GM12865 (cell line): ENCODE measurements at places on chromosomes 12 and 14.
A peak's percentile ranks its signal among the peaks of the same experiment; 100 is the strongest.

- peak; percentile 5 for DNase-seq
Observed at GRCh38 chr12:107372229-107372658, 278.9 kb upstream of the CRY1 start.

GRCh38 chr14:94473666-94474410, 2.2 kb downstream of the SERPINA9 start:
- DNase-seq: no peak

- DNase-seq: no peak
Observed at GRCh38 chr12:89247541-89247942, 104.8 kb downstream of the DUSP6 start.

DNA sequence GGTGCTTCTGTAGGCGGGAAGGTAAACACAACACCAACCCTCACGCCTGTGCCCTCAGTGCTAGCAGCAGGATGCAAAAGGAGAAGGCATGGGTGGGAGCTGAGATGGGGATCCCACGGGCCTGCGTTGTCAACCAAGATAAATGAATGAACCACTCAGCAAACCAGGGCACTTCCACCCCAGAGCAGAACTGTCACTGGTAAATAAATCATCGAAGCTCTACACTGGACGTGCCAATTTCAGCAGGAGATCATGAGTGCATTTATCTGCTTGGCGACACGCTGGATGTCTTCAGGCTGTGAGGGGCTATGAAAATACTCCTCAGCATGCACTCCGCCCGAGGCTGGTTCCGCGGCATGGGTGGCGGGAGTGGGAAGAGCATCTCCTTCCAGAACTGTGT, 33.2 kb downstream of the HSPB8 start:
- no peak for DNase-seq

- DNase-seq: no peak
Observed at GRCh38 chr14:94173471-94173884, 644 bp upstream of the PPP4R4 start.

- DNase-seq: no peak
Observed at GRCh38 chr14:102654298-102654697, 61.8 kb downstream of the RCOR1 start.

- DNase-seq: no peak
Observed at GRCh38 chr14:68981539-68981976, 2.5 kb upstream of the ACTN1 start.

- no peak for DNase-seq
Observed at GRCh38 chr14:23248601-23249000, 10.9 kb downstream of the RNF212B start.

DNA sequence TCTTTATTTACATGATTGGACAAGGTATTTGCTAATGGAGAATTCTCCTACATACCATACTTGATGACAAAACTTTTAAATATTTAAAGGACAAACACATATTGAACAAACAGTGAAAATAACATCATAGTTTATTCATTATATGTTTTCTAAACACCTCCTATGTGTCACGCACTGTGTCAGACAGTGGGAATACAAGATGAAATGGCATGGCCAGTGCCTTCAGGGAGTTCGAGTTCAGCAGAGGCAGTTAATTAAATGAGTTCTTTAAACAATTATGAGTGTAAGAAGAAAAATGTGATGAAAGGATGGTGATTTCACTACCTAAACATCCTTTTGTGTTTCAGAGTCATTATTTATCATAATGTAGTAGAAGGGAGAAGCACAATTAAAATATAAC, 159.8 kb downstream of the KCNH5 start:
- no peak for DNase-seq

DNA sequence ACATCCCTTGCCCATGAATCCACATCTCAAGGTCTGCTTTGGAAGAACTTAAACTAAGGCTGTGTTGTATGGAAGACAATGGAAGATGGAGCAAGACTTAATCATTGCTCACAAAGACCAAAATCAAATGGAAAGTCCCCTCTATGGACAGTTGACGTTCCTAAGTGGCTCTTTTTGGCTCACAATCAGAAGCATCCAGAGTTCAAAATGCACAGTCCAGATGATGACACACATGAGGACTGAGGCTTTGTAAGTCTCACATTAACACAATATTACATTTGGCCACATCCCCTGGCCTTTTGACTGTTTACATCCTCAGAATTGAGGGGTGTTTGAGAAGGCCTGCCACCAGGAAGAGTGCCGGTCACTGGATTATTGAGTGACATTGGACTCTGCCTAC, 122.3 kb upstream of the CPM start:
- no peak for DNase-seq

- DNase-seq: peak; percentile 64
Observed at GRCh38 chr12:125683748-125684381, 618.6 kb downstream of the AACS start.

DNA sequence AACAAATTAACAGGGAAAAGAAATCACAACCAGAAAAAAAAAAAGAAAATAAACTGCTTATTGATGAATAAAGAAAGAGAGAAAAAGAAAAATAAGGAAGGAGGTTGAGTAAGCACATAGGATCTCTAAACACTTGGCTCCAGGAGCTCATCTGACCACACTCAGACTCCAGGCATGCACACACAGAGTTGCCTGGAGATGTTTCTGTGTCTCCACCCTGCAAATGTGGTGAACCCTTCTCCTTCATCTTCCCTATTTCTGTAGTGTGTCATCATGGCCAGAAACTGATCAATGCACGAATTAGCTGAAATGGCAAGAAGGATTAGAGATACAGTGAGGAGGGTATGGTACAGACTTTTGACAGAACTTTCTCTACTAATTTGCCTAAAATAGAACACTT, 20.2 kb downstream of the OR4N2 start:
- no peak for DNase-seq

DNA sequence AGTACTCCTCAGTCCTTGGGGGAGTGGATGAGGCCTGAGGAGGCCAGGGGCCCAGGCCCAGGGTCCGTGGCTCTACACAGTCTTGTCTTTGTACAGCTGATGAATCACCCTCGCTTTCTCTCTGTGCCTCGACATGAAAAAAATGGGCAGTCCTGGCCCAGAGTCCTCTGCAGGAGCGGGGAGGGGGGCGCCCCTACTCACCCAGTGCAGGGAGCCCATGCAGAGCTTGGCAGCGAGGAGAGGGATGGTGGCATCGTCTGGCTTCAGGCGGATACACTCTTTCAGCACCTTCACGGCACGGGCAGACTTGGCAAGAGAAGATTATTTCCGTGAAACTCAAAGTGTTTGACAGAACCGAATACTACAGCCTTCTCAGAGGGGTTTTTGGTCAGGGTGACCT, 159.3 kb downstream of the TTC7B start:
- no peak for DNase-seq

GRCh38 chr14:68651652-68652432, 141.0 kb downstream of the ZFP36L1 start:
- no peak for DNase-seq

- no peak for DNase-seq
Observed at GRCh38 chr12:76929499-76929898, 50.7 kb upstream of the CSRP2 start.
